ENCODE measurements at places on chromosomes 12 and 14. TPM values are rescaled to one million over a fixed set of nuclear protein-coding genes. Genes with fewer than 3 reads are reported as not detected.

Gene HHIPL1
- 0.29 TPM for total RNA-seq

Gene PRIMA1
- 0.24 TPM for total RNA-seq

Gene TMPRSS12
- not detected for total RNA-seq

Gene CIROP
- total RNA-seq: not detected

Gene MSI1
- 0.59 TPM for total RNA-seq

Gene MYO1H
- total RNA-seq: not detected

Gene ACOT6
- not detected for total RNA-seq

Measured in A549 treated with RU486 at 1 μM for 4 hours (cell line).